ENCODE measurements at places on chromosomes 4 and X.

- DNase-seq, result no peak
These were observed 148.0 kb downstream of the COL25A1 start for GRCh38 chr4:109154424-109154823.

DNA sequence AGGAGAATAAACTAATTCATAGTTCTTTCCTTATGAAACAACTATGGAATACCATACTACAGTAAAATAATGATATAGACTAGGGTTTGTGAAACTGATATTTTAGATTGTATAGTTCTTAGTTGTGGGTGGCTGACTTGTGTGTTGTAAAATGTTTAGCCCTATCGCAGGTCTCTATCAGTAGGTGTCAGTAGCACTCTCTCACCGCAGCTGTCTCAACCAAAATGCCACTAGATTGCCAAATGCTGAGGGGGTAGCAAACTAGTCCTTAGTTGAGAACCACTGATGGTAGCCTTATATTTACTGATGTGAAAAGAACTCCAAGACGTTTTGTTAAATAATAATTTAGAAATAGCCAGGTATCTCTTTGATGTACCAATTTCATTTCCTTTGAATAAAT, 48.1 kb downstream of the RHOXF2B start:
- no peak for DNase-seq

DNA sequence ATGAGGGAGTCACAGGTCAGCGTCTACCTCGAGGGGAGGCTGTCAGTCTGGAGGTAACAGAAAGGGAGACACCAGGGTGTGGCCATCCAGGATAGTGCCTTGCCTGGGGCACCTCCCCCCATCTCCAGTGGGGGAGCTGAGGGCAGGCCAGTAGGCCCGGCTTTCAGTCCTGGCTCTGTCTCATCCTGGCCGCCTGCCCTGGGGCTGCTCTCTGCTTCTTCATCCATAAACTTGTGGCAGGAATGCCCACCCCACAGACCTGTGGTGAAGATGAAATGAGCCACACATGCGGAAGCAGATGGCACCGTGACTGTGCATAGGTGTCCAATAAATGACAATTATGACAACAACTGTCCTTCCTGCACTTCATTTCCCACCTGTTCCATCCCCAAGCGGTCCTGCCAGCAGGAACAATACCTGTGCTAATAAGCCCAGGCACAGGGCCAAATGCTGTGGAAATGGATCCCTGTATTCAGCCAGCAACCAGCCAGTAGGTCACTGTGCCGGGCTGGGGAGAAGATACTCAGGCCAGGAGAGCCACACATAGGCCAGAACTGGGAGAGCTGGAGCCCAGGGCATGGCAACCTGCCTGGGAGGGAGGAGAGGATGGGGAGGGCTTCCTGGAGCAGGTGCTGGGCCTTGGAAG, 30.2 kb downstream of the TRO start:
- DNase-seq, result no peak

DNA sequence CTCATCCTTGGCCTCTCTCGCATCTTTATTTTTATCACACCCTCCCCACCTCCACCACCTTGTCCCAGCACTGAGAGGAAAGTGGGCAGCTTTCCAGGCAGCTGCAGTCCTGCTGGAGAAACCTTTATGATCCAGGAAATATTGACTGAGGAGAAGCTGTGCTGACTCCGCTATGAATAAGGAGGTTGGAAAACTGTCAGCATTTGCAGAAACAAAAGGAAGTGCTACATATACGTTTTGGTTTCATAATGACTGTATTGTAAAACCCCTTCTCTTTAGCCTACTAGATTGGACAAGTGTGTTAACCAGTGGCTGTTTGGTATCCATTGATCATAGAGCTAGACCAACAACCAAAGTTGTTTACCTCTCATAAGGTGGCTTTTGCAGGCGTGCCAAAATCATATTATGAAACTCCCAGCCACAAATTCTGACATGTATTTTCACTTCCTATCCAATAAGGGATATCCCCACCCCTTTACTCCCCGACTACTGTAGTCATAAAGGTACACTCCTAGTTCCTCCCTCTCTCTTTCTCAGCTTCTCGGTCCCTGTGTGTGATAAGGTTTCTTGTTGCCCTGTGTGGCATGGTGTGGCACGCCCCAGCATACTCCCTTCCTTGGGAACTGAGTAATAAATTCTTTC, 88.4 kb downstream of the GPR143 start:
- peak; percentile 79 for DNase-seq

- no peak for DNase-seq
These were observed 11.8 kb downstream of the RASL11B start for GRCh38 chr4:52873861-52874343.

All from RPMI8226 (cell line).